Tibial artery (tissue), 4 donors: ENCODE measurements at places on chromosomes 12 and 14.

- peaks cover 18% of the 10 kb centered on the region for H3K36me3 ChIP-seq
- no peaks in the 10 kb centered on the region for H3K27me3 ChIP-seq
- H3K4me3 ChIP-seq = peak overlapping the region; percentile 28
- peak; percentile 90 for DNase-seq
- peak overlapping the region; percentile 100 for H3K27ac ChIP-seq
Observed at GRCh38 chr12:121795034-121795968, 1.8 kb upstream of the RHOF start.

- H3K4me3 ChIP-seq = no peak overlapping the region
- peaks cover 25% of the 10 kb centered on the region for H3K4me1 ChIP-seq
- peak overlapping the region; percentile 79 for H3K27ac ChIP-seq
- no peak for DNase-seq
- H3K36me3 ChIP-seq = no peaks in the 10 kb centered on the region
Observed at GRCh38 chr12:122850695-122851350, 15.6 kb downstream of the HIP1R start.

GRCh38 chr14:65304963-65305362 is 107.6 kb upstream of the FUT8 start:
- H3K36me3 ChIP-seq = no peaks in the 10 kb centered on the region
- H3K4me3 ChIP-seq = no peak overlapping the region
- H3K4me1 ChIP-seq = no peaks in the 10 kb centered on the region
- no peak overlapping the region for H3K27ac ChIP-seq
- no peak for DNase-seq

- DNase-seq = no peak
- H3K4me3 ChIP-seq = no peak overlapping the region
- H3K27ac ChIP-seq = no peak overlapping the region
- no peaks in the 10 kb centered on the region for H3K4me1 ChIP-seq
Observed at GRCh38 chr14:53295985-53296582, 143.0 kb upstream of the DDHD1 start.

- no peaks in the 10 kb centered on the region for H3K27me3 ChIP-seq
- no peaks in the 10 kb centered on the region for H3K36me3 ChIP-seq
- DNase-seq = no peak
Observed at GRCh38 chr14:36426836-36427235, 93.2 kb downstream of the NKX2-1 start.

DNA sequence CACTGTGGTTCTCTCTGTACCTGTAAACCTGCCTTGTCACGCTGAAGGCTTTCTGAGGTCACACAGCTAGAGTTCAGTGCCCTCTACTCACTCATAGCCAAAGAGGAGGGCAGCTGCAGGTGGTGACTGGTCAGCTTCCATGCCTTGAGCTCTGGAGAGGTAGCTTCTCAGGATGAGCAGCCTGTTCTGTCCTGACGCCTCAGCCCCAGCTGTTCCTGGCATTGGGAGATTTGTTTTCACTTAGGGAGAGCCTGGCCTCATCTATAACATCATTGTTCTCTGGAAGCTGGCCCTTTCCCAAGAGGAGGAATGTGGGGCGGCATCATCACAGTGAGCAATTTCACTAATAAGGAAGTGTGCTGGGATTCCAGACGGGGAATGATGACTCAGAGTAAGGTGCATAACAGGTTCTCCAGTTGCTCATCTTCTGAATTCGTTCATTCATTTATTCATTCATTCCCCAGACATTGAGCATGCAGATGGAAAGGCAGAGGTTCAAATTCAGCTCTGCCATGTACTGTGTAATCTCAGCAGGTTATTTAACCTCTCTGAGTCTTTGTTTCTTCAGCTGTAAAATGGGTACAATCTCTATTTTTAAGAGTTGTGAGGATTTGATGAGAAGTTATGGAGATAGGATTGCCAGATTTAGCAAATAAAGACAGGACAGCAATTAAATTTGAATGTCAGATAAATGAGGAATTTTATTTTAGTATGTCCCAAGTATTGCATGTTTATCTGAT is 255.8 kb upstream of the CRY1 start:
- no peaks in the 10 kb centered on the region for H3K4me1 ChIP-seq
- no peak overlapping the region for H3K27ac ChIP-seq
- H3K36me3 ChIP-seq = no peaks in the 10 kb centered on the region
- no peaks in the 10 kb centered on the region for H3K27me3 ChIP-seq
- no peak overlapping the region for H3K4me3 ChIP-seq

DNA sequence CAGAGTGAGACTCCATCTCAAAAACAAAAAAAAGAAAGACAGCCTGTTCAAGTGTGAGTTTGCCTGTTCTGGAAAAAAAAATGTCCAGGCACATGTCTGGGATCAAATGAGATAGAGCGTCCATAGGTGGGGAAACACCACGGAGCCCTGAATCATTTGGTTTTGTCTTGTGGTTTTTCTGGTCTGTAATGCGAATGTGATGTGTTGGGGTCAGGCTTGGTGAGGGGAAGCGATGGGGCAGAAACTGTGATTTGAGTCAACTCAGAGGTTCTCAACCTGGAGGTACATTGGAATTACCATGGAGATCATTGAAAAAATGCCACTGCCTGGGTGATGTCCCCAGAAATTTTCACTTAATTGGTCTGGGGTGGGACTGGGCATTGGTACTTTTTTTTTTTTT is 183.9 kb upstream of the PWP1 start:
- no peaks in the 10 kb centered on the region for H3K4me1 ChIP-seq
- no peak overlapping the region for H3K27ac ChIP-seq
- no peak for DNase-seq
- no peaks in the 10 kb centered on the region for H3K27me3 ChIP-seq
- H3K4me3 ChIP-seq = no peak overlapping the region

DNA sequence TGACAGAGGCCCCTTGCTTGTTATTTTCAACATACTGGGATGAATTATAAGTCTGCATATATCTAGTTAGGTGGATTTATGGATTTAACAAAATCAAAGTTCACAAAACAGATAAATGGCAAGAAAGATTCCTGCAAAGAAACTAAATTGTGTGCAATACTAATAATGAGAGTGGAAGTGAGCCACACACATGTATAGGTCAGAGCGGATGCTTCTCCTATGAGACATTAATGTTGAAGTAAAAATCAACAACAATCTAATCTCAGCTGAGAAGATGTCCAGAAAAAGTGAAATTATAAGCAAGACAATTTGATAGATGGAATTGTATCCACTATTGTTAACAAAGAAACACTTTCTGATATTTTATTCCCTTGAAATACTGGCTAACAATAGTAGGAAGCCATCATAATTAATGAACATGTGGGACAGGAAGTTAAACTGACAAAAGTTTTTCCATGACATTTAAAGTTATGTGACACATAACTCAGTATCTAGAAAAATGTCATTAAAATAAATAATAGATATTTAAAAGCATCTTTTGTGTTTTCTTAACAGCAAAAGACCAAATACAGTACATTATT is 39.7 kb downstream of the RAD51B start:
- H3K4me3 ChIP-seq = no peak overlapping the region
- no peak overlapping the region for H3K27ac ChIP-seq
- no peaks in the 10 kb centered on the region for H3K4me1 ChIP-seq
- no peak for DNase-seq

- no peak overlapping the region for H3K27ac ChIP-seq
- no peaks in the 10 kb centered on the region for H3K27me3 ChIP-seq
- H3K36me3 ChIP-seq = no peaks in the 10 kb centered on the region
- no peak for DNase-seq
Observed at GRCh38 chr12:795305-795704, 42.9 kb downstream of the WNK1 start.

GRCh38 chr14:103070971-103071542 is 13.0 kb upstream of the LBHD2 start:
- H3K27me3 ChIP-seq = no peaks in the 10 kb centered on the region
- no peak for DNase-seq
- no peak overlapping the region for H3K4me3 ChIP-seq
- H3K36me3 ChIP-seq = no peaks in the 10 kb centered on the region

DNA sequence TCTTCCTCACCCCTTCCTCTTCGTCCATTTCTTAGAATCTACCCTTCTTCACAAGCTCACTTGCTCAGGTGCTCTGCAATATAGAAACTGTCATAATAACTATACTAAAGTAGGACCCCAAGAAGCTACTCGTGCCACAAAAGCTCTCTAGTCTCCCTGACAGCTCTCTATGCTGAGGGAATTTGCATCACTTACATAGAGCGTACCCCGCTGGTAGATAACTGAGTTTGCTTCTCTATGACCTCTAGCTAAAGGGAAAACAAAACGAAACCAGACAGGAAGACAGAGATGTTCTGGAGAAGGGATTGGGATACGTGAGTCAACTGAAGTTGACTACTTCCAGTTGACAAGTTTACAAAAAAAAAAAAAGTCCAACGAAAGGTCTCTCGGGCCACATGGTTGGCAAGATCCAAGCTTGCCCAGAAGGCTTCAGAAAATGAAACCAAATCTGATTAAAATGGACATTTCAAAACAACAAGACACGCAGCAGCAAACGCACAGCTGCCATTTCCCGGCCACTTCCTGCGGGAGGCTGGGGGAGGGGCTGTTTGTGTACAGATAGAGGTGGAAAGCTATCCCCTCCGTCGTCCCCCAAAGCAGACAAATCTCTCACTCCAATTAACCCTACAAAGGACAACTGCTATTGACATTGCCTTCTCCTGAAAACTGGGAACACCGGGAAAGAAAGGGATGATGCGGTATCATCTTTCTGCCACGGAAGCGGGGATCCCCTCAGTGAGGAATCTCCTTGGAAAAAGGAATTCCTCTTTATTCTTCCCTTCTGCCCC is 1.3 kb downstream of the BAZ2A start:
- no peaks in the 10 kb centered on the region for H3K27me3 ChIP-seq
- peak; percentile 78 for DNase-seq
- peak overlapping the region; percentile 79 for H3K4me3 ChIP-seq
- peaks cover 76% of the 10 kb centered on the region for H3K4me1 ChIP-seq
- no peaks in the 10 kb centered on the region for H3K36me3 ChIP-seq

GRCh38 chr12:108109504-108109903 is 19.6 kb upstream of the WSCD2 start:
- no peaks in the 10 kb centered on the region for H3K36me3 ChIP-seq
- no peak overlapping the region for H3K4me3 ChIP-seq
- H3K27me3 ChIP-seq = no peaks in the 10 kb centered on the region
- H3K4me1 ChIP-seq = peaks cover 23% of the 10 kb centered on the region

DNA sequence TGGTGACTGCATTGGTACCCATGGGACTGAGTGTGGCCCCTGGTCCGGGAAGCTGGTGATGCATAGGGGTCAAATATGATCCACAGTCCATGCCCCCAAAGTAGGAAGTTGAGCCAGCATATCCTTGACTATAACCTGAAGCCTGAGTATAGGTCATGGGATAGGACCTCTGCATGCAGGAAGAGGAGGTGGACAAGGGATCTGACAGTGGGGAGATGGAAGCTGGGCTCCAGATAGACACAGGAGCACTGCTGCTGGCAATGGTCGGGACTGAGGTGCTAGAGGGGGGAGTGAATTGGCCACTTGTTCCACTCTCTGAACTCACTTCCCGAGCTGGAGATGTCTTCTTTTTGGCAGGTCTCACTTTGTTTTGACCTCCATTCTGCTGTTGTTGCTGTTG is 8.4 kb downstream of the OTX2 start:
- DNase-seq = no peak
- no peak overlapping the region for H3K4me3 ChIP-seq
- no peaks in the 10 kb centered on the region for H3K36me3 ChIP-seq
- H3K27ac ChIP-seq = no peak overlapping the region

DNA sequence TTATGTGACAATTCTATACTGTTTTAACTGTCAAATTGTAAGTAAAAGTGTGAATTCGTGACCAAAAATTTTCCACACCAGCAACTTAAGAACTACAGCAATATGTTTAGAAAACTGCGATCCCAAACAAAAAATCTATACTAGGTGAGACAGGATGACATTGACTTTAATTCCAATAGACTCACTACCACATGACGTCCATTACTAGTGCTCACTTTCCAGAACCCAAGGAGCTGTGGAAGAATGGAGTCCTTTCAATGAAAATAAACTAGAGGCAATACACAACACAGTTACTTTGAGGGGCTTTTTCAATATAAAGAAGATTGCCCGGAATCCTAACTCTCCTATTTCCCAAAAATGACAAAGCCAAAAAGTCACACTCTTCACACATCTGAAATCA is 1.4 kb downstream of the EPS8 start:
- no peaks in the 10 kb centered on the region for H3K36me3 ChIP-seq
- no peaks in the 10 kb centered on the region for H3K27me3 ChIP-seq
- H3K4me1 ChIP-seq = peaks cover 38% of the 10 kb centered on the region
- H3K4me3 ChIP-seq = peak overlapping the region; percentile 75
- H3K27ac ChIP-seq = peak overlapping the region; percentile 87
- no peak for DNase-seq

- H3K27ac ChIP-seq = no peak overlapping the region
- H3K4me1 ChIP-seq = no peaks in the 10 kb centered on the region
- no peak overlapping the region for H3K4me3 ChIP-seq
- no peak for DNase-seq
- no peaks in the 10 kb centered on the region for H3K36me3 ChIP-seq
Observed at GRCh38 chr12:28063355-28063880, 90.9 kb upstream of the PTHLH start.

GRCh38 chr14:31994391-31995033 is 82.6 kb upstream of the ARHGAP5 start:
- no peaks in the 10 kb centered on the region for H3K27me3 ChIP-seq
- no peak overlapping the region for H3K27ac ChIP-seq
- DNase-seq = no peak
- no peak overlapping the region for H3K4me3 ChIP-seq
- no peaks in the 10 kb centered on the region for H3K4me1 ChIP-seq

GRCh38 chr12:92356425-92356824 is 210.8 kb upstream of the BTG1 start:
- H3K4me1 ChIP-seq = no peaks in the 10 kb centered on the region
- H3K27ac ChIP-seq = no peak overlapping the region
- no peak overlapping the region for H3K4me3 ChIP-seq
- no peaks in the 10 kb centered on the region for H3K36me3 ChIP-seq
- no peak for DNase-seq

- no peaks in the 10 kb centered on the region for H3K27me3 ChIP-seq
- no peaks in the 10 kb centered on the region for H3K36me3 ChIP-seq
- no peak for DNase-seq
- H3K4me1 ChIP-seq = no peaks in the 10 kb centered on the region
Observed at GRCh38 chr14:89773644-89774316, 180.8 kb downstream of the EFCAB11 start.

DNA sequence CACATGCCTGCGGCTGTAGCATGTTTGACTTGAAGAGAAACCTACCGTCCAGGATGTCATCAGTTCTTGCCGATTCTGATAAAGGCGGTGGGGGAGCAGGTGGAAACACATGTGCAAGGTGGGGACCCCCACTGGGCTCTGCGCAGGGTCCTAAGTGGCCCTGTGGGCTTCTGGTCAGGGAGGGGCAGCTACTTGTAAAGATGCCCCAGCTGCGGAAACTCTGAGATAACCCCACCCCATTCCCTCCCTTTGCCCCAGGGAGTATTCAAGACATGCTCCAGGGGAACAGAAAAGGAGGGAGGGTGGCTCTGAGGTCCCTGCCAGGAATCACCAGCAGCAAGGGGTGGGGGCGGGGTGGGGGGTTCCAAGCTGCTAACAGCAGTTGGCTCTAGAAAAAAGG is 67.6 kb downstream of the PIWIL1 start:
- no peak for DNase-seq
- H3K4me3 ChIP-seq = no peak overlapping the region
- no peak overlapping the region for H3K27ac ChIP-seq
- no peaks in the 10 kb centered on the region for H3K27me3 ChIP-seq
- no peaks in the 10 kb centered on the region for H3K36me3 ChIP-seq
